ENCODE measurements at places on chromosomes 4 and X.

DNA sequence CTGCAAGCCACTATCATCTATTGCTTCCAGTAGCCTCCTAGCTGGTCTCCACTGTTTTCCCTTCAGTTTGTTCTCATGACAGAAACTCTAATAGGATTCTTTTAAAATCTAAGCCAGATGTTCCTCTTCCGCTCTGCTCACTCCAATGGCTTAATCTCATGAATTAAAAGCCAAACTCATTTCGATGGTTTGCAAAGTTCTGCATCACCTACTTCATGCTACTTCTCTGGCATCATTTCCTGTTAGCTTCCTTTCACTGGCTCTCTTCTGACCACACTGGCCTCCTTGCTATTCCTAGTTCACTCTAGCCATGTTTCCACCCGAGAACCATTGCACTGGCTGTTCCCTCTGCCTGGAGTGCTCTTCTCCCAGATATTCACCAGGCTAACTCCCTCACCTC is 102.0 kb upstream of the LSM6 start:
- no peak for DNase-seq

DNA sequence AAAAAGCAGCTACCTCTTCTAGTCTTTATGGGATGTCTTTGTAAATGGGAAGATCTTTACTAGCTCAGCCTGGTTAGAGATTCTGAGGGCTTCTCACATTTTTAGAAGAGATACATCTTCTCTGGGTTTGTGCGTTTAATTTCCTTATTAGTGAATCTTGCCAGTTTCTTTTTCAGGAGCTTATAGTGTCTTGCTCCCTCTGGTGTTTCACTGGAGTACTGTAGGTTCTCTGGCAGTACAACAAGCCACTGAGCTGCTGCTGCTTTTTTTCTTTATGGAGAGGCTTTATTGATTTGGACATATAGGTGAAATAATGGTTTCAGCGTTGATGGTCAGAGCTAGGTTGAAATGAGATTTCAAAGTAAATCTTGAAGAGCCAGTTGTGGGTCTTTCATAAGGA is 82.9 kb downstream of the LAS1L start:
- no peak for DNase-seq

GRCh38 chr4:98627531-98628257 is 30.7 kb downstream of the TSPAN5 start:
- no peak for DNase-seq

GRCh38 chrX:119942831-119943184 is 743 bp downstream of the NKAP start:
- no peak for DNase-seq

DNA sequence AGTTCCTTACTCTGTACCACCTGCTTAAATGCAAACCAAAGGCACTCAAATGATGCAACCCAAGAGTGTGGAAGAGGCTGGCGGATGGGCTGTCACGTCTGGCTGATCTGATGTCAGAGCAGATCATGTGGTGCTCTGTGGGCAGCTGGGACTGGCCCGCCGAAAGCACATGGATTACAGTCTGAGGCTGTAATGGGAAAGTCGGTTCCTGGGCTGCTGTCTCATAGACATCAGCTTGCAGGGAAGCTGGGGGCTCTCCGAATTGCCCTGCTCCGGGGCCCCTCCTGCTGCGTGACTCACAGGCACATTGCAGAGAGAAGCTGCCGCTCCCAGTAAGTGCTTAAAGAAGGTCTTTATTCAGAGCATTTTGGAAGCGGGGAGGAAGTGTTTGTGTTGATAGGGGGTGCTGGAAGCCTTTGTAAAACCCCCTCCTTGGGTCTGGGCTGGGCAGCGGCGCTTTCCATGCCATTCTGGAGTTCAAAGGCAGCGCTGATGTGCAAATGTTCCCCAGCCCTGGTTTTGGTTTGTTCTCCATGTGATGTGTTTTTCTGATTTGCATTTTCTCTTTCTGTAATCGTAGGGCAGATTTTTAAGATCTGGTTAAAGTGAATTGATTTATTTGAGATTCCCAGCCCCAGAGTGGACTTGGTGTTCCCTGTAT is 181.1 kb downstream of the LARP7 start:
- DNase-seq: peak; percentile 63

Data from activated effector memory CD4-positive, alpha-beta T cell treated with anti-CD3 and anti-CD28 coated beads, Interleukin-2, amount 50 U/mL, for 16 hours (primary cell).